Activated gamma-delta T cell treated with anti-CD3 and anti-CD28 coated beads, Interleukin-2, amount 50 U/mL, for 16 hours (primary cell): ENCODE measurements at places on chromosomes 7 and 10.

DNA sequence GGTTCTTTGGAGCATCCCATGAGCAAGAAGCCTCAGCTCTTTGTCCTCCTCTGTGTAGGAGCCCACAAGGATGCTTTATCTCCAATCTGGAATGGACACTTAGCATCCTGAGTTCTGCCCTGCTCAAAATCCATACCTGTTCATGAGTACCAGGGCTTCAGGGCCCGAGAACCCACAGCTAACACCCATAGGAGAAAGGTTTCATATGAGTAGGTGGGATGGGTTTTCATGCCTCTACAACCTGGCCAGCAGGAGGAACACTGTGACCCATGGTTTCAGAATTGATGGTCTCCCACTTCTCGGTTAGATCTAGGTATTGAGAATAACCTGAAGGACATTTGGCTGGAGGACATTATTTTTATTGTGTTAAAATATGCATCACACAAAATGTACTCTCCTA lies 57.8 kb downstream of the TBXAS1 start:
- no peak for DNase-seq

DNA sequence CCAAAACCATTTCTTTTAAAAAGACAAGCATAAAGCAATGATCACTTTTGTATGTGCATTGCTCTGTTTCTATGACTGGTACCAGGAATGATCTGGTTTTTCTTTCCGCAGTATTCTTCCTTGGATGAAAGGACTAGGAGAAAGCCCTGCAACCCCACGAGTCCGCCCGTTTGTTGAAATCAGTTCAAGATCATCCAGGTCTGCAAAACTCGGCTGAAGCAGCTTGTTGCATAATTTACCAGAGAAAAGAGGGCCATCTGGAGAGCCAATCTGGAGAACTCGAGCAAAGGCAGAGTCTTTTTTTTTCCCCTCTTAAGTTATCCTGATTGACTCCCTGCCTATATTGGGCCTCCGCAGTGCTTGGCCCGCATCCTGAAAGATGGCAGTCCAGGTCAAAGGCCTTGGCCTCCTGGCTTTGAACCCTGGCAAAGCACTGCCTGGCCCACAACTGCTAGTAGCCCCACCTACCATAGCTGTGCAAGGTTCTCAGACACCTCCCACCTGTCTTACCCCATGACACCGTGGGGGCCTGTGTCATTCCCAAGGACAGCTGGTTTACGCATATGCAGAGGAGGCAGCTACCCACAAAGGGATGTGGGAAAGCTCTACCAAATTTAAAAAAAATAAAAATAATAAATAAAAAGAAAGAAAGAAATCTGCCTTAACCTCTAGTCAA lies 572.2 kb downstream of the INHBA start:
- DNase-seq, result no peak

GRCh38 chr10:76038696-76039095 lies 607.3 kb downstream of the LRMDA start:
- DNase-seq, result no peak

DNA sequence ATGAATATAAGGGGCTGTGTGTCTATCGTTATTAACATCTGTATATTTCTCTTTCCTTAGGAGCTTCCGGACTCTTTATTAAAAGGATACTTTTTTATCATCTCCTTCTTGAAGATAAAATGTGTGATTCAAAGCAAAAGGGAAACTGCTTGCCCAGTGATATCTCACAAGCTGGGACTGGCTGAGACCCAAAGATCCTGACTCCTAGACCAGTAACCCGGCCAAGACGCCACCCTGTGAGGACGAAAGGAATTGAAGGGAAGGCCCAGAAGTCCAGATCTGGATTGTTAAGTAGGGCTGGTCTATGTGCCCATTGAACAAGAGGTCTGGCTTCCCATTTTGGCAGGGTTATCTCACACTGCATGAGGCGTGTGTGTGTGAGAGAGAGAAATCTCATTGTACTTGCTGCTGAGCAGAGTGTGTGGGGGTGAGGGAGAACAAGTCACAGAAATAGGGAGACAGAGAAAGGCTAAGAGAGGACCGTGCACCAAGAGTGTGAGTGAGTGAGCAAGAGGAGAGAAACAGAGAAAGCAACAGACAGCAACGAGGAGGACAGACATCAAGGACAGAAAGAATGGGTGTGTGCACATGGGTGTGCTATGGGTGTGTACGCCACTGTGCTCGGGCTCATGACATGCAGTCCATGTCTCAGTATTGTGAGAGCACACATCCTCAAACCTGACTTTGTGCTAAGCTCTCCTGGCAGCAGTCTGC lies 75.4 kb downstream of the PLXNA4 start:
- no peak for DNase-seq

DNA sequence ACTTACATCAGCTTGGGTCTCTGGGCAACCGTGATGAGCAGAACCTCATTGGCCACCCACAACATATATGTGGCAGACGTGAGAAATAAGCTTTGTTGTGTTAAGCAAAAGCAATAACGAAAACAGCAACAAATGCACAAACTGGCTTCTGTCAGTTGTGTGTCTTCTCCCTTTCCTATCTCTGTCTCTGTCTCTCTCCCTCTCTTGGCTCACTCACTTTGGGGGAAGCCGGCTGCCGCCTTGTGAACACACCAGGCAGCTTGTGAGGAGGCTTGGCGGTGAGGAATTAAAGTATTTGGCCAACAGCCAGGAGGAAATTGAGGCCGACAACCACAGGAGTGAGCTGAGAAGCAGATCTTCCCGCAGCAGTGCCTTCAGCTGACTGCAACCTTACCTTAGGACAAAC lies 21.9 kb upstream of the CDCA7L start:
- DNase-seq, result peak; percentile 1

DNA sequence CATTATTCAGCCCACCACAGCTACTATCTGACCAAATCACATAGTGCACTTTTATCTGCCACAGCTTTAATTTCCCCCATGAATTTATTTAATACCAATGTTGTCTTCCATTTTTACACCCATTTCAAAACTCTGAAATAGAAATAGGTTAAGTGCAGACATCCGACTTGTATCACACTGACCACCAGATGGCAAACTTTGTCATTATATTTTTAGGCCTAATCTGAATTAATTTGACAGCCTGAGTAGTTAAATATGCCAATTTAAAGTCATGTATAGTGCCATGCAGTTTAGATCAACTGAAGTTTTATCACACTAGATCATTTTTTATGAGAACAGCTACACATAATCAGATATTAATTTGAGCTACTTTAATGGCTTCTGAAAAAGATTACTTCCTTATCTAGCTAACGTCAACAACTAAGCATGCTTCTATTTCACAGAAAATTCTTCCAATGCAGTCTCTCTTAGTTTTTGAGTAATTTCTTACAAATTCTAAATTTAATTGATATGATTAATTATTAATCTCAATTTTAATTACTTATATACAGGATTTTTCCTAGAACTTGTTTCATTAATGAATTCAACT lies 566.4 kb downstream of the GFRA1 start:
- no peak for DNase-seq

- no peak for DNase-seq
Observed at GRCh38 chr7:5795752-5796475, 14.5 kb upstream of the RNF216 start.

DNA sequence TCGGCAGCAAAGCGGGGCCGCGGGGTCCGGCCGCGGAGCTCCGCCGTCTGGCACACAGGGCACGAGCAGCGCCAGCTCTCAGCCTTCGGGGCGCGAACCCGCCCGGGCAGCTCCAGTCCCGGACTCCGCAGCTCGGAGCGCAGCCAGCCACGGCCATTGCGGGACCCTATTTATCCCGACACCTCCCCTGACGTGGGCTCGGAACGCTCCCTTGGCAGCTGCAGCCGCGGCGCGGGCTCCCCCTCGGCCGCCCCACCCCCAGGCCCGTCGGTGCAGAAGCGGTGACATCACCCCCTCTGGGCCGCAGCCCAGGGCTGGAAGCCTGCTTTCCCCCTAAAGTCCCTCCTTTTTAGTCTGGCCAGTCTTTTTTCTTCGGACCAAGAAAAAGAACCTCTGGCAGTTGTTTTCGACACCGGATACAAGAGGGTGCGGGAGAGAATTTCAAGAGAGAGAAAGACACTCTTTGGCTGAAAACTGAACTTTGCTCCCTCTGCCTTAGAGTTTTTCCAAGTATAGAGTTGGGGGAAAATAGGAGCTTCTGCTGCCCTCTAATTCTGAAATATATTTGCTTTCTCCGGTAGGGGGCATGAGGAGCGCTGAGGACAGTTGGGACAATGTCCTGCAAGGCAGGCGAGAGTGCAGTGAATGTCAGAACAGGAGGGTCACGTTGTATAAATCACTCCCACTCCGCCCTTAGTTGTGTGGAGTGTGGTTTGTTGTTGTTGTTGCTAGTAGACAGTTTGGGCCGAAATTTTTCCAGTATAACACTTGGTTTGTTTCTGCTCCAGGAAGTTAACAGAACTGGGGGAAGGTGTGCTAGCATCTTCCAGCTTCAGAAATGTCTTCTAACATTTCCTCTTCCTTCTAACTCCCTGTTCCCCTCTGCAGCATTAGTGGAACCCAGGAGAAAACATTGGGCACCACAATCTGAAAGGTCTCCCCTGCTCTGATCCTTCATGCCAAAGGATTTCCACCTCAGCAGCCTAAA lies at the start of gene SFRP4:
Gene SFRP4, minus strand, starts transcription at position 145 of the 988 bp plus-strand sequence. CDS start 280 bp downstream, outside the sequence.
- DNase-seq, result no peak

DNA sequence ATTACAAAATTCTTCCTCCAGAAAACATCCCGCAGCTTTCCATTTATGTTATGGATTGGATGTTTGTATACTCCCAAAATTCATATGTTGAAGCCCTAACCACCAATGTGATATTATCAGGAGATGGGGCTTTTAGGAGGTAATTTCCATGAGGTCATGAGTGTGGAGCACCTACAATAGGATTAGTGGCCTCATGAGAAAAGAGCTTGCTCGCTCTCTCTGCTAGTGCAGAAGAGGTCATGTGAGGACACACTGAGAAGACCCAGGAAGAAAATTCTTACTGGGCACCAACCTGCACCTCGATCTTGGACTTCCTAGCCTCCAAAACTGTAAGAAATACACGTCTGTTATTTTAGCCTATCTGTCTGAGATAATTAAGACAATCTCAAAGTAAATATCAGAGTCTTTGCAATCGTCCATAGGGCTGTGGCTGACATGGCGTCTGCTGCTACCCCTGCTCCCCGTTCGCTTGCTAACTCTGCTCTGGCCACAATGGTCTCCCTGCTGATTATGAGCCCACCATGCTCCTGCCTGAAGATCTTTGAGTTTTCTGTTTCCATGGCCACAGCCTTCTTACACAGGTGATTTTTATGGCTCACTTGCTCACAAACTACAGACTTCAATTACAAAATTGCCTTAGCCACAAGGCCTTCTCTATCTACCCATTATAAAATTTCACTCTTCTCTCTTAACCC lies 333.3 kb downstream of the CACNA2D1 start:
- no peak for DNase-seq

GRCh38 chr7:115005953-115006352 lies 84.1 kb downstream of the MDFIC start:
- DNase-seq, result no peak

GRCh38 chr10:75679536-75679935 lies 248.1 kb downstream of the LRMDA start:
- no peak for DNase-seq

GRCh38 chr10:103618575-103619423 lies 125.3 kb downstream of the NEURL1 start:
- DNase-seq, result no peak

- DNase-seq, result no peak
Observed at GRCh38 chr7:21868576-21868850, 77.2 kb downstream of the CDCA7L start.

GRCh38 chr7:88969167-88969566 lies 173.6 kb upstream of the TEX47 start:
- DNase-seq, result no peak

DNA sequence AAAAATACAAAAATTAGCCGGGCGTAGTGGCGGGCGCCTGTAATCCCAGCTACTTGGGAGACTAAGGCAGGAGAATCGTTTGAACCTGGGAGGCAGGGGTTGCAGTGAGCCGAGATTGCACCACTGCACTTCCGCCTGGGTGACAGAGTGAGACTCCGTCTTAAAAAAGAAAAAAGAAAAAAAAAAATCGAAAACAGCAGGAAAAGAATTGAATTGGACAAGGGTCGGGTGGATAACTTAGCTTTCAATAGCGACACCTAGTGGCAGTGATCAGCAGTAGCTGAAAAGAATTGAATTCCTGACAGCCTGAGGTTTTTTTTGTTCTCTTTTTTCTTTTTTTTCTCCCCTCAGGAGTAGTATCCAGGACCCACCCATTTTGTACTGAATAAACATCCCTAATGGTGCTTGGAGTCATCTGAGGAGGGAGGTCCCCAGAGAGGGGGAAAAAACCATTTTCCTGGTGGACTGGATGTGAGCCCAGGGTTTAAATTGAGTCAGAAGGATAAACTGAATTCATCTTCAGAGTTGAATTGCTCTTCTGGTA lies 55.1 kb downstream of the CYCS start:
- DNase-seq, result peak; percentile 24

DNA sequence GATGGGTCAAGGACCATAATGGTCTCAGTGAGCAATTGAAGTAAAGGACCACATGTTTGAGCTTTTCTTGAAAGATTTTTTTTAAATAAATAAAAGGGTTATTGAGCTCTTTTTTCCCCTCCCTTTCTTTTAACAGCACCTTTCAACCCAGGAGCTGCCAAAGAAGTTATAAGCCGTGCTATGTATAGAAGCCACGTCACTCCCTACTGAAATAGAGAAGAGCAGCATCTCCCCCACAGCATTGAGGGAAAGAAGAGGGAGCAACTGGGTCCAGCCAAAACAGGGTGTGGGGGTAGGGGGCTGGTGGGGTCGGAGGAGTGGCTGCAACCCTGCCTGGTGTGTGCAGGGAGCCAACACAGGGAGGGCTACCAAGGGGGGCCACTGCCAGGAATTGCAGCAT lies 227.2 kb downstream of the PLXNA4 start:
- DNase-seq, result no peak
